ENCODE measurements at places on chromosomes 4 and X.

DNA sequence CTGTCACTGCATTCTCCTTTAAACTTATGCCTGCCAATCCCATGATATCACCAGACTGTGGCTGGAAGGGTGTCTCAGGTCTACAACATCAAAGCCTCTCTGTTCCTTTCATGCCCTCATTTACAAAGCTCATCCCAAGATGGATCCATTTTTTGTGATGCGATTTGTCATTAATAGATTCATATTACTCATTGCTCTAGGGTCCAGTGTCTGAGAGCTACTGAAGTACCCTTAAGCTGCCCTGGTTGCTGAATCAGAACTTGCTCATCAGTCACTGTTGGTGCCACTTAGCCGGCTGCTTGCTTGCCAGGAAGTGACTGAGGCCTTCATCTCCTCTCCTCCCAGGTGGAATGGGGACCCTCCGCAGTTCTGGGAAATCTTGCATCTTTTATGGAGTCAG is 395.5 kb upstream of the BOD1L1 start:
- DNase-seq: no peak

- no peak for DNase-seq
Measured at GRCh38 chr4:67576538-67576937, 18.0 kb downstream of the STAP1 start.

GRCh38 chrX:69968950-69969349 is 80.8 kb downstream of the AWAT2 start:
- DNase-seq: peak; percentile 2

GRCh38 chrX:115693476-115693875 is 132.5 kb downstream of the PLS3 start:
- DNase-seq: no peak

GRCh38 chr4:182507805-182508204 is 264.6 kb downstream of the TENM3 start:
- no peak for DNase-seq

DNA sequence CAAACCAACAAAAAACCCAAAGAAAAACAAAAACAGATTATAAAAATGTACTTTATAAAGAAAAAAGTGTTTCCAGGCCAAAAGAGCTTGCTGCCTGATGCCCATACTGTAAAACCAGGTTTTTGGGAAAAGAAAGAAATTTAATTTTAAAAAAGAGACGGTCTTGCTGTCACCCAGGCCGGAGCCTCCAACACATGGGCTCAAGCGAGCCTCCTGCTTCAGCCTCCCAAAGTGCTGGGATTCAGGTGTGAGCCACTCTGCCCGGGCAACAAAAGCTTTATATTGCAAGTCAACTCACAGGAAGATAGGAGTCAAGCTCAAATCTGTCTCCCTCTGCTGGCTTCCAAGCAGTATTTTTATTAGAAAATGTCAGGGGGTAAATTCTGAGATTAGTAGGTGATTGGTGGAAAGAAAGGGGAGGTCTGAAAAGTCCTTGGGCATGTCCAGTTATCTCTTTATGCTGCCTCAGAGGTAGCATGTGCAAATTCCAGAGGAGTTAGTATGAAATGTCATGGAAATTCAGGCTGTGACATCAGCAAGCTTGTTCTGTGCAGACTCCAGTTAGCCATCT is 39.4 kb downstream of the MGST2 start:
- no peak for DNase-seq

Measured in globus pallidus (tissue), 1 donor.